ENCODE measurements at places on chromosomes 5 and 9.

DNA sequence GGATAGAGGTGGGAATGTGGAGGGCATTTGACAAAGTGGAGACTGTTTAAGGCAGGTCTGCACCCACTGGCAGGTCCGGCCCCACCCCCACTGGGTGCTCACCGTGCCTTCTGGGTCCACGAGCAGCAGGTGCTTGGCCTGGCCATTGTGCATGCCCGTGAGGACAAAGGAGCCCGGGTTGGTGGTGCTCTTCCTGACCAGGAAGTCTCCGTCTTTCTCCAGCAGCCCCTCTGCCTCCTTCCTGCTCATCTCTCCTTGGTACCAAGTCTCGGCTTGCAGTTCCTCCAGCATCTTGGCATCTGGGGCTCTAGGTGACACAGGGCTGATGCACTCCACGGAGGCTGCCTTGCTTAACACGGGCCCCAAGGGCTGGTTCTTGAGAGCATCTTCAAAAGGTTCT lies 46.6 kb downstream of the S1PR3 start:
- no peak for DNase-seq

GRCh38 chr9:70406434-70406862 lies 8.0 kb downstream of the KLF9 start:
- no peak for DNase-seq

DNA sequence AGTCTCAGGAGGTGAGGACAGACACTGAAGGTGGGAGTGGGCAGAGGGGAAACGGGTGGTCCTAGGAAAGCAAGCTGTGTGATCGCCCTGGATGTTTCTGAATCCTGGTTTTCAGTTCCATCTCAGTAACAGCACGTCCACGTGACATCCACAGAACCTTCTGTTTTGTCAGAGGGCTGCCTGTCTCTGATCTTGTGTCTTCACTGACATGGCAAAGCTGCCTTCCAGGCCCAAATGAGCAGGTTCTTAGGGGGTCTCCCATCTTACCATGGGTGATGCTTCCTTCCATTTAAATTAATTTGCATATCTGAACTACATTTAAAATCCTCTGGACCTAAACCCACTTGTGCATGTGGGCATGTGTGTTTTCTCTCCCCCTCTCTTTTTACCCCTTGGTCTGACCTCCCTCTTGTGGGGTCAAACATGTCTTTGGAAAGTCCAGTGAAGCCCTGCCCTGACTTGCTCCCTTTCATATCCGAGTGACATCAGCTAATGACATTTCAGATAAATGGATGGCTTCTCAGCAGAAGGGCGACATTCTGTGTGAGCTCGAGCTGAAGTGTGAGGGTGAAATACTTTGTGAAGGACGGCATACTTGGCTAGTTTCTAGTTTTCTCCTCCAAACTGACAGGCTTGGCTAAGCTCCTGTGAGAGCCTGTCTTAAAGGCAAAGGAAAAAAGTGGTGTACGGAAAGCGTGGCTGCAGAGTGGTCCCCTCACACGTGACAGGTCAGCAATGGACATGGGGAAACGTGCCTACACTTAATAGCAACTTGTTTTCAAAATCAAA lies 204.8 kb upstream of the S1PR3 start:
- no peak for DNase-seq

GRCh38 chr5:119289438-119290044 lies 66.3 kb upstream of the TNFAIP8 start:
- no peak for DNase-seq

GRCh38 chr5:133730866-133731265 lies 118.5 kb upstream of the FSTL4 start:
- no peak for DNase-seq

- DNase-seq: no peak
Measured at GRCh38 chr9:134357631-134358025, 31.4 kb downstream of the RXRA start.

DNA sequence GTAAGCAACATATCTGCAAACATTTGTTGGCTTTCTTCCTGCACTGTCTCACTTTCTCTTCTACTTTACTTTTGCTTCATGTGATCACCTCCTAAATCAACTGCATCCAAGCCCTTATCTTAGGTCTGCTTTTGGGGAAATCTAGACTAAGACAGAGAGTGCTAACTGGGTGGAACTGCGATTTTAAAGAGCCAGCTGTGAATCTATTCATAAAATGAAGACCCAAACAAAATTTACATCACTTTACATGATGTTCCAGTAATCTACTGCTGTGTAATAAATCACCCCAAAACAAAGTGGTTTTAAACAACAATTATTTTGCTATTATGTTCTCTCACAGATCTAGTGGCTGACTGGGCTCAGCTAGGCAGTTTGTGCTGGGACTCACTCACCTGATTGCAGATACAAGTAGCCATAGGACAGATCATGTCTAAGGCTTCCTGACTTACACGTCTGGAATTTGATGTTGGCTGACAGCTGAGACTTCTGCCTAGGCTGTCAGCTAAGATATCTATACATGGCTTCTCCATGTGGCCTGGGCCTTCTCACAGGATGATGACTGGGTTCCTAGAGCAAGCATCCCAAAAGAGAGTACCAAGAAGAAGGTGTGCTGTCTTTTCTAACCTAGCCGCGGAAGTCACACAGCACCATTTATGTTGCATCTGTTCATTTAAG lies 145.1 kb upstream of the TBCA start:
- DNase-seq: no peak

- DNase-seq: no peak
Measured at GRCh38 chr9:137694962-137695875, 76.4 kb downstream of the EHMT1 start.

GRCh38 chr5:139371482-139372435 lies 11.3 kb downstream of the SLC23A1 start:
- DNase-seq: no peak

DNA sequence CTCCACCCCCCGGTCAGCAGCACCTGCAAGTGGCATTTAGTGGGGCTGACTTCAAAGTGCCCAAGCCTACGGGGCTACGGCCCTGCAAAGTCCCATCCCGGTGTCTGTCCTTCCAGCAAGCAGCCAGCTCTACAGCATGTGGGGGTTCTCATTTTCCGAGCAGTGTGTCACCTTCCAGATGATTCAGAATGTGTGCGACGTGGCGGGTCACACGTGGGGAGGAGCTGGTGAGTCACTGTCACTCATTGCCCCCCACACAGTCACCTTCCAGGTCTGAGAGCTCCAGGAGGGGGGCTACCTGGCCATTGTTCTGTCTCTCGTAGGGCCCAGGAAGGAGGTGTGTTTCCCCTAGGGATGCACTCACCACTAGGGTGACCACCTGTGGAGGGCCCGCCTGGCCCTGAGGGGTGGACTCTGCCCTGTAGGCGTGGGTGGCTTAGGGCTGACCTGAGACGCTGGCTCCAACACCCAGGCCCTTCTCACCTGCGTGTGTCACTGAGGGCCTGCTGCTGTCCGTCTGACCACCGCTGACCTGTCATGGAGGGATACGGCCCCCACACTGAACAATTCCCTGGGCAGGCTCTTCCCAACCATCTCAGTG lies 70.2 kb downstream of the SEMA4D start:
- no peak for DNase-seq

DNA sequence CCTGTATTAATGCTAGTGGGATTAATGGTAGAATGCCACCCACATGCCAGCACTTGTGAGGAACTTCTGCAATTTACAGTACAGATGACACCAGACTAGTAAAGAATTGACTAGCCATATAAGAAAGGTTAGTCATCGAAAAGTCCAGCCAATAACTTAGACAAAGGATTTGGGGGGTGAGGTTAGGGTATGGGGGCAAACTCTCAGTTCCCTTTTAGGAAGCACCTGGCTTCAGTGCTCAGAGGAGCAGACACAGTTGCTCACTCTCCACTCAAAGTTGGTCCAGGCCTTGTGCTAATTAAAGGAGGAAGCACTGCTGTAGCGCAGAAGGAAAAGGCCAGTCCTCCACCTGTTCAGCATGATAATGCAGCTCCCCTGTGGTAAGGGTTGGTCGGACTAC lies 25.2 kb downstream of the TGFBR1 start:
- DNase-seq: no peak

DNA sequence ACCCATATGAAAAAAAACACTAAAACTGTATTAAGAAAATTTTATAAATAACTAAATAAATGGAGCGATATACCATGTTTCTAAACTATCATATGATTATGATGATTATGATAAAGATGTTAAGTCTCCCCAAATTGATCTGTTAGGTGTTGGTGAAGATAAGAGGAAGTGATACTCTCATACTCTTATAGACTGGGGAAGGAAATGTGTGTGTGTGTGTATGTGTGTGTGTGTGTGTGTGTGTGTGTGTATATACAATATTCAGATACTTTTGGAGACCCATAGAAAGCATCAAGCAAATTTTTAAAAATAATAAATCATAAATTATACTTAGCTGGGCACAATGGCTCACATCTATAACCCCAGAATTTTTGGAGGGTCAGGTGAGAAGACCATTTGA lies 62.9 kb downstream of the TMEM232 start:
- no peak for DNase-seq

- DNase-seq: no peak
Measured at GRCh38 chr9:36499174-36499890, 73.4 kb upstream of the MELK start.

DNA sequence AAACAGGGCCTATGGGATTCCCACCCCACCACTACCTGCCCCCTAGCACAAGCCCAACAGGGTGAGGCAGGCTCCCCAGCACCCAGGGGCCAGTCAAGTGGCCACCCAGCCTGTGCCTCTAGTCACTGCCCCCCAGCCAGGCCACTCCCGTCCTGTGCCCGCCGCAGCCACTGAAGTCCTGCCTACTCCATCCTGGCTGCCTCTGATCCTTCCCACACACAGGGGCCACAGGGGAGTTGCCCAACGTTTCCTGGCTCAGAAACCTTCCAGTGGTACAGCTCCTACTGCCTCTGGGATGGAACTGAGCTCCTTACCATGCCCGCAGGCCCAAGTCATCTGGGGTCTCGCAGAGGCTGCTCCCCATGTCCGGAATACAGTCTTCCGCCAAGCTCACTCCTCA lies 70.2 kb upstream of the STXBP1 start:
- no peak for DNase-seq

GRCh38 chr9:69622676-69623075 lies 49.5 kb downstream of the APBA1 start:
- no peak for DNase-seq

- DNase-seq: no peak
Measured at GRCh38 chr9:107024193-107024592, 161.2 kb downstream of the ZNF462 start.

- DNase-seq: no peak
Measured at GRCh38 chr5:134090522-134090921, 24.0 kb upstream of the TCF7 start.

GRCh38 chr9:106130374-106130773 lies 436.0 kb downstream of the TMEM38B start:
- DNase-seq: no peak

GRCh38 chr5:61344187-61344944 lies 12.3 kb downstream of the ZSWIM6 start:
- DNase-seq: no peak

- DNase-seq: no peak
Measured at GRCh38 chr5:179297486-179298180, 47.6 kb downstream of the ADAMTS2 start.

GRCh38 chr9:72872718-72873117 lies 80.1 kb downstream of the ALDH1A1 start:
- no peak for DNase-seq

- no peak for DNase-seq
Measured at GRCh38 chr5:66629446-66629845, 33.3 kb downstream of the MAST4 start.

DNA sequence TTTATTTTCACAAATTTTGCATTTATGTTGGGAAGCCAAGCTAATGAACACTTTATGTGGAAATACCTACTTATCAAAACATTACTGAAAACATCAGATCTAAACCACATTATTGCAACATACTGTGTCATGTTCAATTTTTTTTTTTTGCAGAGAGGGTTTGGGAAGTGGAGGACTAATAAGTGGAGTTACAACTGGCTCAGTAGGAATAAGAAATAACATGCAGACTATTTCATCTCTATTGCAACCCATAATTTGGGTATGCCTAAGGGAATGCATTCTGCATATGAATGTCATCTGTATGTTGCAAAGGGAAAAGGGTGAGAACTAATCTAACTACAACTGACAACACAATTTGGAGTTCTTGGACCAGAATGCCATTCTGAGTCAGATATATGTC lies 41.8 kb downstream of the APC start:
- DNase-seq: no peak

DNA sequence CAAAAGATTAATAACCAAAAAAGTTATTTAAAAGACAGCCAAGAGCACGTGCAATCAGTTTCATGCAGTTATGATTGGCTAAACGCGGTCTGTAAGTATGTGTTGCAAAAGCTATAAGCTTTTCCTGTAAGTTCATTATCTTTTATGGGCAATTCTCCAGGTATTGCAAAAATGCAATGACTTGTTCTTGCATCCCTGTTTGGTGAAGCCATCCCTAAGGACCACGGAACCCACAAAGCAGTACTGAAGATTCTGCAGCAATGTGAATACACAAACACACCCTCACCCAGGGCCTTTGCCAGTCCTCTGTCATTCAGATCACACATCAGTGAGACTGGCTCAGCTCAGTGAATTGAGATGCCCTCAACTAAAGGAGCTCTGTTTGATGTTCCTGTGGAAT lies 11.4 kb downstream of the GCNT4 start:
- DNase-seq: no peak

DNA sequence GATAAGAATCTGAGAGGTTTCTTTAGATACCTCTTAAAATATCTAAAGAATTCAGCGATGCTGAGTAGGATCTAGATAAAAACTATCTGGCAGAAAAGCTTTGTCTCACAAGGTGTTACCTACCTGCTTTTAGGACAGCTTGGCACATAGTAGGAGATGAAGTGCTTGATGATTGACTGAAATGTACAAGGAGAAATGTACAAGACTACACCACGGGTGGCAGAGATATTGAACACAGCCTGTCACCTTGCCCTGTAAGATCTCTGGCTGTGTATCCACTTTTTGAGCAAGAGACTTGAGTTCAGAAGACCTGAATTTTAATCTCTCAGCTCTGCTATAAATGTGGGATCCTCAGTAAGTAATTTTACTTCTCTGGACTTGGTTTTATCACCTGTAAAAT lies 15.7 kb downstream of the ALDOB start:
- DNase-seq: no peak

GRCh38 chr5:58358501-58359178 lies 101.2 kb downstream of the PLK2 start:
- no peak for DNase-seq

DNA sequence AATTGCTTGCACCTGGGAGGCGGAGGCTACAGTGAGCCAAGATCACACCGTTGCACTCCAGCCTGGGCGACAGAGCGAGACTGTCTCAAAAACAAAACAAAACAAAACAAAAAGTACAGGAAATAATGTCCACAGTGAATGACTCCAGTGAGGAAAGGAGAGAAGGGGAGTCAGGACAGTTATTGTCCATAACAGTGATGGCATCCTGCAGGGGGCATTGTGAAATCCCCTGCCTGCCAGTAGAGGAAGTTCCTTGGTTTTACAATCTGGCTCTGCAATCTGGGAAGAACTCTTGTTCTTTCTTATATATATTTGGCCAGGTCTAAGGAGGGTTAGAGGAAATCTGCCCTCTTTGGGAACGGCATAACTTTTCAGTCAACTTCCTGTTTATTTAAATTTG lies 8.2 kb downstream of the SH3GL2 start:
- DNase-seq: no peak

- no peak for DNase-seq
Measured at GRCh38 chr5:179459771-179460170, 90.6 kb upstream of the RUFY1 start.

All from HS-27A (cell line).